ENCODE measurements at places on chromosomes 13 and 19.

GRCh38 chr13:28339419-28339818 is 155.5 kb downstream of the FLT1 start:
- DNase-seq = no peak

DNA sequence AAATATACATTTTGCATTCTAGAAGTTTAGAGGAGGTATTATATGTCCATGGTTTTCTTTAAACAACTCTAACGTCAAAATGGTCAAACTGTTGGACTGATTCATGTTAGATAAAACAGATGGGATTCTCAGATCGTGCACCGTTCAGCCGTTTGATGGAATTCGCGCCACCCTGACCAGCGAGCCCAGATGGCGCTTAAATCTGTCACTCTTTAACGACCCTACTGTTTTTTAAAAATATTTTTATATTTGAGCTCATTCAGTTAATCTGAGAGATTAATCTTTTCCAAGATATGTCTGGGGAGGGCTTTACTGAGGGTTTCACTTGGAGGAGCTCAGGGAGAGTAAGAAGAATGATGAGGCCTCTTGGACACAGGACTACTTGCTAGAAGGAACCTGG is 164.4 kb downstream of the TM9SF2 start:
- no peak for DNase-seq

DNA sequence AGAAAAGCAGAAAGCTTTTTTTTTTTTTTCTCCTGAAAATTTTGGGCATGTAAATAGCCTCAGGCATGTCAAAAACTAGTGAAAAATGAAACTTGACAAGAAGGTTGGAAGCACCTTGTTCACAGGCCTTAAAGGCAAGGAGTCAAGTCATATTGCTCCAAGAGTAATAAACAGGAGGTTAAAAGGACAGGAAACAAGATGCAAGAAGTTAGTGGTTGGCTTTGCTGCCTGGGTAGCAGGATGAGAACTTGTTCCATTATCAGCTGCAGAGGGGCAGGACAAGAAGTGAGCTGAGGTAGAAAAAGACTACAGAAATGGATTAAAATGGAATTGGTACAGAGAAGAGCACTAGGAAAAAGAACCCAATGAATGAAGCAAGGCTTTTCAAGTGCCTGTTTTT is 242.6 kb downstream of the DCT start:
- peak; percentile 62 for DNase-seq

DNA sequence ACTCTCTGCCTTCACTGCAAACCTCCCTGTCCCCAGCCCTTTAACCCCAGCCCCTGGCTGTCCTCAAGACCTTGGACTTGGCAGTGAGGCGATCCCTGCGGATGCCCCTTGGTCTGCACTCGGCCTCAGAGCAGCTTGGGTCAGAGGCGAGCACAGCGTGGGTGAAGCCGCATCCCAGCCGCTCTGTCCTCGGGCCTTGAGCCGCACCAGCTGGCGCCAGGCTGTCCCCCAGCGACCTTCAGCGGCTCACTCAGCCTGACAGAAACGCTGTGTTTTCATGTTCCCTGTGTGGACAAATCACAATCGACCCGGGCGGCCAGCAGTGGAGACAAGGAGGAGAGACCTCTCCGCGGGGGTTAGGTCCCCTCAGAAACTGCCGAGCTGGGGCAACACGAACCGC is 52.0 kb downstream of the GNG7 start:
- DNase-seq = no peak
